ENCODE measurements at places on chromosomes 3 and 15. TPM values are rescaled to one million over a fixed set of nuclear protein-coding genes. Genes with fewer than 3 reads are reported as not detected.

The EEF1AKMT4 gene
- total RNA-seq: 1.3 TPM

The HES1 gene
- total RNA-seq: 87.1 TPM

DNA sequence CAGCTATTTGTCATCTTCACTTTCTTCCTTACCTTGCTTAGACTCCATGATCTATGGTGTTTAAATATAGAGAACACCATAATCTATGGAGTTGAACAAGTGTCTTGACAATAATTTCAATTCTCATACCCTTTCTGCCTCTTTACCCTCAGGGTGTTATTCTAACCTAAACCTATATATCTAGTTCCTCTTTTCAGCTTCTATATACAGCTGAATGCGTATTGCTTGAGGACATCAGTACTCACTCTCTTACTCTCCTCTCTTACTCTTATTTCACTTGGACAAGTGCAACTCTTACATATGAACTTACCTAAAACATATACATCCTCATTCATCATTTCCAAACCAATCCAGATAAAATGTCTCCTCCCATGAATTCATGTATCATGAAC, 187.1 kb downstream of the RAP2B start:
- DNase-seq: no peak

GRCh38 chr3:131619821-131620220, 117.0 kb upstream of the MRPL3 start:
- no peak for DNase-seq

GRCh38 chr3:122758877-122759560, 34.6 kb downstream of the HSPBAP1 start:
- no peak for DNase-seq

DNA sequence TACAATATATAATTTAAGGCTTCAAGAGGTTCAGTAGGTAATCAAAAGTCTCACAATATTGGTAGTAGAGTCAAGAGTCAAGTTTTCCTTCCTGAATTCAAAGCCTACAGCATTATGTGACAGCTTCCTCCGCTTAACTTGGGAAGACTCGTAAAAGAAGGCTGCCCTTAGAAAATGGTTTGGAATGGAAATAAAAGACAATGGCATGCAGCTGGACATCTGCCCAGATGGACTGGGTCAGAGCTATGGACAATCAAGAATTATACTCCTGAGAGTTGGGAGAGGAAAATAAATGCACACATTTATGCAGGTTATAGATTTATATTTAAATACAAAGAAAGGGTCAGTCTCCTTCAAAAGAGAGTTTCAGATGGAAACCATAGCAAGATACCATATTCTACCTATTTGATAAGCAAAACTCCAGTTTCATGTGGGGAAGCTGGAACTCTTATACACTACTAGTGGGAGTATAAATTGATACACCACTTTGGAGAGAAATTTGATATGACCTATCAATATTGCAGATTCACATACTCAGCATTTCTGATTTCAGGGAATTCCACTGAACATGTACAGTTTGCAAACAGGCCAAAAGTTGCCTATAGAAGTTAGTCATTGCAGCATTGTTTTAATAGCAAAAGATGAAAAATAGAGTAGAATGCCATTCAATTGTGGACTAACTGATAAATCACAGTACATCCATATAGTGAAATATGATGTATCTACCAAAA, 6.1 kb downstream of the CRYBG3 start:
- no peak for DNase-seq

All from sciatic nerve (tissue), 2 donors.